ENCODE measurements at places on chromosomes 2 and 18. TPM values are rescaled to one million over a fixed set of nuclear protein-coding genes. Genes with fewer than 3 reads are reported as not detected.

FIGN gene
- 1.5 TPM for total RNA-seq

- H3K4me3 ChIP-seq, result no peak overlapping the region
- H3K36me3 ChIP-seq, result no peaks in the 10 kb centered on the region
- H3K27me3 ChIP-seq, result no peaks in the 10 kb centered on the region
- no peak overlapping the region for H3K27ac ChIP-seq
- DNase-seq, result no peak
These were observed 192.5 kb downstream of the NDUFA10 start for GRCh38 chr2:239832490-239833268.

DNA sequence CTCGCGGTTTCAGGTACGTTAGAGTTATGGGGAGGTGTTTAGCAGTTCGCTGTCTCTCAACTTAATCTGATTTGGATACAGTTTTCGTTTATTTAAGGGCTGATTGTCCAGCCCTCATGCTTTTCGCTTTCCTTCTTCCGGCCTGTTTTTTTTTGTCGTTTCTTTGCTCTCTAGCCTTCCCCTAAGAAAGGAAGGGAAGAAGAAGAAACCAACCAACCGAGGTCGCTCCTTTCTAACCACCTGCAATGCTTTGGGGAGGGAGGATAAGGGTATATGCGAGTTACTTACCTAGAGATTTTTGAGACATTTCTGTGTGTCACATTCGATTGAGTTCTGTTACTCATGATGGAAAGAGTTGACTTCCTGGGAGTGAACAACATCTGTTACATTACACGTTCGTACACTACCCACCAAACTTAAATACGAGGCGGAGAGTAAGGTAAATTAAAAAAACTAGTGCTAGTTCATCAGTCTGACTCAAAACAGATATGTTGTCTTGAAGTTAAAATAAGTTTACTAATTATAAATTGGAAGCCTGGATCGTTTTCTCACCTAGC lies 918 bp downstream of the EIF5B start:
- no peaks in the 10 kb centered on the region for H3K27me3 ChIP-seq
- H3K4me1 ChIP-seq, result peaks cover 2% of the 10 kb centered on the region
- H3K36me3 ChIP-seq, result no peaks in the 10 kb centered on the region
- DNase-seq, result peak; percentile 18
- peak overlapping the region; percentile 83 for H3K27ac ChIP-seq

- H3K27me3 ChIP-seq, result no peaks in the 10 kb centered on the region
- H3K36me3 ChIP-seq, result no peaks in the 10 kb centered on the region
- H3K4me3 ChIP-seq, result no peak overlapping the region
- no peak overlapping the region for H3K27ac ChIP-seq
These were observed 344.9 kb downstream of the CYRIA start for GRCh38 chr2:16320716-16321115.

- no peak overlapping the region for H3K27ac ChIP-seq
- no peaks in the 10 kb centered on the region for H3K27me3 ChIP-seq
- H3K4me3 ChIP-seq, result no peak overlapping the region
- no peak for DNase-seq
- no peaks in the 10 kb centered on the region for H3K36me3 ChIP-seq
These were observed 39.4 kb downstream of the SH2D6 start for GRCh38 chr2:85457877-85458316.

Data from fibroblast of lung (primary cell).